CD4-positive, alpha-beta T cell (primary cell): ENCODE measurements at places on chromosomes 11 and 22.

DNA sequence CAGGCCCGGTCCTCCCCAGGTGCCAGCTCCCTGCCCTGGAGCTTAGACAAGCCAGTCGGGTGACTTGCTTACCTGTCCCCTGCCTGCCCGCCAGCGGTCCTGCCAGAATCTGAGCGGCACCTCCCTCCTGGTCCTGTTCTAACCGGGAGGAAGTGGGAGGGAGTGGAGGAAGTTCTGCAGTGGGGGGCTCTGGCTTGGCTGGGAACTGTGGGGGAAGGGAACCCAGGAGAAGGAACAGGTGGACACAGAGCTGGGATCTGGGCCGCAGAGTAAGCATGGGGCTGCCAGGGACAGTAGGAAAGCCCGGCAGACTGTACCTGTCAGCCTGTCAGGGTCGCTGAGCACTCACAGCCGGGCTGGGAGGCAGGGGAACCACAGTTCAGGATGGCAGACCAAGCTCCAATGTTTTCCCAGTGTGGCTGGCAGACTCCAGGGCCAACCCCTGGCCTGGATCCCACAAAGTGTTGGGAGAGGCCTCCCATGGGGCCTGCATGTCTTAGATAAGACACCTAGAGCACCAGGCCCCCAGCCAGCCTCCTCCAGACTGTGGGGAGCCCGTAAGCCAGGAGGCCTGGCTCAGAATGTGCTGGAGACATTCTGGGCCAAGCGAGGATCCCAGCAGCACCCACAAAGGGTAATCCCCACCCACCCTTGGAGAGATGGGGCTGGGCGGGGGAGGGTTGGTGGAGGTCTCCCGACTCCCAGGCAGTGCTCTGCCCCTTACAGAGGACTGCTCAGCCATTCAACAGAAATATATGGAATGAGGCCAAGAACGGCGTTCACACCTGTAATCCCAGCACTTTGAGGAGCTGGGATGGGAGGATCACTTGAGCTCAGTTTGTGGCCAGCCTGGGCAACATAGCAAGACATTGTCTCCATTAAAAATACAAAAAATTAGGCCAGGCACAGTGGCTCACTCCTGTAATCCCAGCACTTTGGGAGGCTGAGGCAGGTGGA is 2.3 kb downstream of the CYB5R3 start:
- H3K27ac ChIP-seq, result no peak overlapping the region
- no peaks in the 10 kb centered on the region for H3K27me3 ChIP-seq
- DNase-seq, result no peak
- no peak overlapping the region for H3K4me3 ChIP-seq
- peaks cover 3% of the 10 kb centered on the region for H3K36me3 ChIP-seq
- H3K4me1 ChIP-seq, result peaks cover 59% of the 10 kb centered on the region

DNA sequence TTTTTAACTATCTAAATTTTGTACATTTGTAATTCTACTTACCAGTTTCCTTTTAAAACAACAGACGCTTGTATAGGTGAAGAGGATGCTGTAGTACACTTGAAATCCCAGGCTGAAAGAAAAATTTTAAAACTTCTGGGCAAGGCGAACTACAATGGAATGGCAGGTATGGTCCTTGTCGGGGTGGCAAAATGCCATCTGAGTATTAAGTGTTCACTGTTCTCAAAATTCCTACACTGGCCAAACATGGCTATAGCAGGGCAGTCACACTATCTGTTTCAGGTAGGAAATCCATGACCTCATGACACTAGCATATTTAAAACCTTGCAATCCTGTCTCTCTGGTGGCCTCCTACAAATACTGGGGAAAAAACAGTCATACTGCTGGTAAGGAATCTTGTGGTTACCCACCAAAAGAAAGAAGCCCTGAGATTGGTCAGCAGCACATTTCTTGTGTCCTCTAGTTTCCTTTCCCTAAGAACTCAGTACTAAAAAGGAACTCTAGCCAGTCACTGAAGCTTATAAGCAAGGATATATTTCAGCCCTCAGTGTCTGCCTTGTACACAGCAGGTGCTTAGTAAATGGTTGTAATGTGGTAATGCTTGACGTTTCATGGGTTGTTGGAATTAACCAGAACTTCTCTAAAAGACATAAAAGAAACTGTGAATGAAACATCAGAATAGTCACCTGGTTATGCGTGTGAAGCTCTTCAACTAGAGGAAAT is 5.2 kb upstream of the ZC3H12C start:
- H3K27me3 ChIP-seq, result peaks cover 15% of the 10 kb centered on the region
- no peaks in the 10 kb centered on the region for H3K36me3 ChIP-seq
- H3K4me3 ChIP-seq, result no peak overlapping the region
- DNase-seq, result no peak
- peaks cover 5% of the 10 kb centered on the region for H3K4me1 ChIP-seq

GRCh38 chr11:118042796-118043195 is 34.1 kb upstream of the TMPRSS4 start:
- no peaks in the 10 kb centered on the region for H3K27me3 ChIP-seq
- H3K4me1 ChIP-seq, result peaks cover 50% of the 10 kb centered on the region
- H3K4me3 ChIP-seq, result no peak overlapping the region
- H3K36me3 ChIP-seq, result no peaks in the 10 kb centered on the region

GRCh38 chr11:74672956-74673692 is 58.1 kb downstream of the CHRDL2 start:
- H3K4me3 ChIP-seq, result no peak overlapping the region
- no peak for DNase-seq
- no peaks in the 10 kb centered on the region for H3K4me1 ChIP-seq
- no peaks in the 10 kb centered on the region for H3K27me3 ChIP-seq
- H3K27ac ChIP-seq, result no peak overlapping the region

DNA sequence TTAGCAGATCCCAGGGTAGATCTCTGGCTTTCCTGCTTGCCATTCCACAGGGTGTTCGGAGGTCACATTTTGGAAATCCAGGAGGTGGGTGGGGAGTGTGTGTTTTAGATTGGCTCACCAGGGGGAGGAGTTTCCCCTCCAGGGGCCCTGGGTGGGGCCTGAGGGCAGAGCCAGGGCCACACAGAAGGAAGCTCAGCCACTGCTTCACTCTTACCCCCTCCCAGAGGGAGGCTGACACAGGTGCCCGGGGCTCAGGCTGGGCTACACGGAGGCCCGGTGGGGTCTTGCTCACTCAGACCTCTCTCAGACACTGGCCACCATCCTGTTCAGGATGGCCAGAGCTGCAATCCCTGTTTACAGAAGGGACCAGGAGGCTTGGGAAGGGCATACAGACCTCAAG is 2.5 kb downstream of the WNT7B start:
- no peak for DNase-seq
- no peak overlapping the region for H3K27ac ChIP-seq
- H3K4me3 ChIP-seq, result no peak overlapping the region
- H3K36me3 ChIP-seq, result no peaks in the 10 kb centered on the region
- peaks cover 38% of the 10 kb centered on the region for H3K4me1 ChIP-seq
- peaks cover 48% of the 10 kb centered on the region for H3K27me3 ChIP-seq
